Sciatic nerve (tissue), 2 donors: ENCODE measurements at places on chromosomes 11 and 22. TPM values are rescaled to one million over a fixed set of nuclear protein-coding genes. Genes with fewer than 3 reads are reported as not detected.

DNA sequence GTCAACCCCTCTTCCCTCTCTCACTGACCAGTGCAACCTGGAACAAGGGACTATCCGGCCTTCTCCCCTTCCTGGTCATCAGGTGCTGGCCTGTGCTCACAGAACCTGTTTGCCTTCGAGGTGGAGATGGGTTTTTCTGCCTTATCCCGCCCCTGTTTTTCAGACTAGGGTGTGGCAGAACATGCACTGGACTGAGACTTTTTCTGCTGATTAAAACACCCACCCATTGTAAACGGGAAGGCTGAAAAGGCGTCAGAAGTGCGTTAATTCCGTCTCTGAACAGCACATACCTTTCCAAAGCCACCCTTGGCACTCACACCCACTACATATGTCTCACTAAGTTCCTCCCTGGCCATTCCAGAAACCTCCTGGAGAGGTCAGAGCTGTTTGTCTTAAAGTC lies 4.4 kb upstream of the B3GNT6 start:
- no peak for DNase-seq

DNA sequence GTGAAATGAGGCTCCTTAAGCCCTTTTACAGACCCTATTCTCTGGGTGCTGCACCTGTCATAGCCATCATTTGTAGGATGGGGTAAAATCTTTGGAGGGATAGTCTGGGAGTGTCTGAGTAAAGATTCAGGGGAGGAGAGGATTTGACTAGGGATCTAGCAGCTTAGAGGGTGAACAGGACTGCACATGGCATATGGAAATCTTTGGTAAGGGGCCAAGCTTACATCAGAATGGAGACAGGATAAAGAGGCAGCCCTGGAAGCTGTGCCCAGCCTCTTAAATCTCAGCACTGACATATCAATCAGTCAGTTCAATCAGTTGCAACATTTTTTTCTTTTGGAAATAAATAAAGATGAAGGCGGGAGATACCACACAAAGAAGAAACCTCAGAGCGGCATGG lies 301.8 kb upstream of the CADM1 start:
- DNase-seq: no peak

- DNase-seq: no peak
Observed at GRCh38 chr11:95123556-95123955, 33.9 kb downstream of the ENDOD1 start.

DNA sequence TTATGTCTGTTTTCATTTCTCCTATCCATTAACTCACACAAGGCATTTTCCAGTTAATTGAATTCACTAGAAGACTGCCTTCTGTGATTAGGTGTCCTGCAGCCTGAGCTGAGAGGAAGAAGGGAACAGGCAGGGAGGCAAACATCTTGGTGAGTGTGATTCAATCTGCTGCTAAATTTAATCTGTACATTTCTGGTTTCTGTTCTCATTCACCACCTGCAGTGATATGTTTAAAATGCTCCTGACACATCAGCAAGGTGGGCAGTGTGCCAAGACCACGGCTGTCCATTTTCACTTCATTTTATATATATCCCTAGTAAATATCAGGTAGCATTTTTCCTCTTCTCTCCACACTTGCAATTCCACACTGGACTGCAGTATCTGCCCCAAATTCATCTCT lies 416.5 kb downstream of the TMEM135 start:
- DNase-seq: no peak

DNA sequence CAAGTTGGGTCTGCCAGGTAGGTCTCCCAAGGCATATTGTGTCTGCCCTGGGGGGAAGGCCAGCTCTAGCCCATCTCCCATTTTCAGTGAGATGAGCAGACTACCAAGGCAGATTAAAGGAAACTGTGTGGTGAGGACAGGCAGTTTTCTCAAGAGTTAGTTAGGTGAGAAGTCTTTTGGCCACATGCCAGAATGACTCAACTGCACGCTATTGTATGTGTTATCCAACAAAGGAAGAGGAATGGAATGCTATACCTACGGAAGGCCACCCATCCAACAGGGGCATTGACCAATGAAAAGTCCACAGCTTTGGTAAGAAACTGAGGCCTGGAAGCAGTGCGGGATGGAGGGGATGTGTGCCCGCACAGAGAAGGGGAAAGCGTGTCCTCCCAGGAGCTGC lies 941.7 kb downstream of the NTM start:
- no peak for DNase-seq

DNA sequence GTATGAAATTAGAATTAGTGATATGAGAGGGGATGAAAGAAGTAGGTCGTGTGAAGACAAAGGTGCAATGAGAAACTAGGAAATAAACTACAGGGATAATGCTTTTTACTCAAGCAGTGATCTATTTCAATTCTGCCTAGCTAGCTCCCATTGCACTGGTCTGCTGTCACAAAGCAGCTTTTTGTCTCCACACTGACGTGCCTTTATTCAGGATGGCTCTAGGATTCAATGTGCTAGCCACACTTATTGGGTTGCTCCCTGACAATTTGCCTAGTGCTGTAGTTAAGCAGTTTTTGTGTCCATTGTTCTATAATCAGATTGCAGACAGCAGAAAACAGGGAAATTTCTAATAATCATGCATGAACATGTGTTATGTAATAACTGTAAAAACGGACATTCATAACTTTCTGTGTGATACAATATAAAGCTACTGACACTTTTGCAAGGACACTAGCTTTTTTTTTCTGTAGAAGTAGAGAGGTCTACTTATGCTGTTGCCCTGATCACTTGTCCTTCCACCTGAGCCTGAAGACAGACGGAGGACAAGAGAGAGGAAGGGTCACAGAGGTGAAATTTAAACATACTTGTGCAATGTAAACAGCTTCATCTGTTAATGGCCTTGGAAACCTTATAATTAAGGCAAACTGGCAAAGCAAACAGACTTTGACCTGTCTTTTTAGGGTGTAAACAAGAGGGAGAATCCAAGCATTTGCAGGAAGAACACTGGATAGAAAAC lies 269.6 kb downstream of the LRRC4C start:
- DNase-seq: no peak

GRCh38 chr11:1349327-1350041 lies 40.1 kb upstream of the TOLLIP start:
- peak; percentile 52 for DNase-seq

DNA sequence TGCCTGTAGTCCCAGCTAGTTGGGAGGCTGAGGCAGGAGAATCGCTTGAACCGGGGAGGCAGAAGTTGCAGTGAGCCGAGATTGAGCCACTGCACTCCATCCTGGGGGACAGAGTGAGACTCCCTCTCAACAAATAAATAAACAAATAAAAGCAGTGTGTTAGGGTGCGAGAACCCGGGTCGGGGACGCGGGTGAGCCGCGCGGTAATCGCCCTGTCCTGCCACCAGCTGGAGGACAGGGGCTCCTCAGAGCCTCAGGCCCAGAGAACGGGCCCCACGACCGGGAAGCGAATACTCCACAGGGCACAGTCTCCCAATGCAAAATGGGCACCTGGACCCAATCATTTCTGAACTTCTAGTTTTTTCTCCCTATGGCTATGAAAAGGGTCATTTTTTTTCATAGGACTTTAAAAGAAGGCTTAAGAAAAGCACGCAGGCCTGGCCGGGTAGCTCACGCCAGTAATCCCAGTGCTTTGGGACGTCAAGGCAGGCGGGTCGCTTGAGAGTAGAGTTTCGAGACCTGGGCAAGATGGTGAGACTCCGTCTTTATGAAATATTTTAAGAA lies 744 bp upstream of the MCM5 start:
- DNase-seq: no peak

- DNase-seq: no peak
Observed at GRCh38 chr11:18521122-18521521, 5.6 kb downstream of the TSG101 start.

DNA sequence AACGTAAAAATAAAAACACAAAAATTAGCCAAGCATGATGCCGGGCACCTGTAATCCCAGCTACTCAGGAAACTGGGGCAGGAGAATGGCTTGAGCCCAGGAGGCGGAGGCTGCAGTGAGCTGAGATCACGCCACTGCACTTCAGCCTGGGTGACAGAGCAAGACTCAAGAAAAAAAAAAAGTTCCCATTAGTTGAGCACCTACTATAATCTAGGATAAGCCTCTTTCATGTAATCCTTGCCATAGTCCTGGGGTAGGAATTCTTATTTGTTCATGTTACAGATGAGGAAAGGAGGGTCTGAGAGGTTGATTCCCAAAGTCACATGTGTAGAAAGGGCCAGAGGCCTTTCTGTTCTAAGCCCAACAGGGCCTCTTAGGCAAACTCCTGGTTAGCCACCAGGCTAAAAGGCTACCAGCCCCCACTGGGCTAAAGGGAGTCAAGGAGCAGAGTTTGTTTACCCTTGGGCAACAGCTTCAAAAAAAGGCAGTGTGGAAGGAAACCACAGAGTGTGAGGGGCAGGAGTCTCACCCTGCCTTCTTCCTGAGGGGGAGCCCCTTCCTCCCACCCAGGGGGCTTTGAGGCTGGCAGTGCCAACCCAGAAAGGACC lies 21.6 kb upstream of the CSNK1E start:
- DNase-seq: peak; percentile 12

DNA sequence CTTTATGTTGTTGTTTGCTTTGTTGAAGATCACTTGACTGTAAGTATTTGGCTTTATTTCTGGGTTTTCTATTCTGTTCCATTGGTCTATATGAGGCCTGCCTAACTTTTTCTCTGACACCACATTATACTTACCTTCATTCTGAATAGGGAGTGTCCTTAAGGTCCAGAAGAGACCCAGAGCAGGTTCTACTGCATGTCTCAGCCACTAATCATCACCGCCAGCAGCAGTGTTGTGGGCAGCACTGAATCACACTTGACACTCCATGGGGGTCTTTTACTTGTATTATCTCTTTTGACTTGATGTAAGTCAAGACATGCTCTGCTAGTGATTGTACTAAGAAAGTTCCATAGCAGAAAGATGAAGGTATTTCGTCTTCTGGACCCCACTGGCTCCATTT lies 274.9 kb downstream of the TENM4 start:
- DNase-seq: no peak

GRCh38 chr11:75538150-75538942 lies 12.6 kb upstream of the GDPD5 start:
- DNase-seq: no peak

DNA sequence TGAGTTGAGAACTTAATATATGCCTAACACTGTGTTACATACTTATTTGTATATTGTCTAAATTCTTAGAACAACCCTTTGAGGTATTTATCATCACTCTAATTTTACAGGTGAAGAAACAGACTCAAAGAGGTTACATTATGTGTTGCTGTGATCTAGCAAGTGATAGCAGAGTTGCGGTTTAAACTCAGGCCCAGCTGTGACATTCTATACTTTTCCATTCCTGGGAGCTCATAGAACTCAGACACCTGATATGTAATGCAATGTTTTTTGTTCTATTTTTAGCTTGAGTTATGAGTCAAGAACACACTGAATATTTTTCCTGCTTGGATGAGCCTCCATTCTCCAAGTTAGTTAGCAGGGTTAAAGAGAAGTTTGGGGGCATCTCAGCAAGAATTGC lies 449.7 kb upstream of the DDI1 start:
- DNase-seq: no peak

DNA sequence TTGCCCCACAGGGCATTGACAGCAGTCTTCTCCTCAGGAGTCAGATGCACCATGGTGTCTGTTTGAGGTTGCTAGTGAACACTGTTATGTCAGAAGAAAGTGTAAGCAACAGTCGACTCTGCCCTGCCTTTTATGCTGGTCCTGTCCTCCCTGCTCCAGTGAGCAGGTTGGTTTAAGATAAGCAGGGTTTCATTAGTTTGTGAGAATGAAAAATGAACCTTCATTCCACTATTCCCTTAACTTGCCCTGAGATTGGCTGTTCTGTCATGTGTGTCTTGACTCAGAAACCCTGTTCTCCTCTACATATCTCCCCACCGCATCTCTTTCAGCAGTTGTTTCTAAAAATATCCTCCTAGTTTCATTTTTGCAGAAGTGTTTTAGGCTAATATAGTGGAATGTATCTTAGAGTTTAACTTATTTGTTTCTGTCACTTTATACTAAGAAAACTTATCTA lies at the start of gene HBD:
TSS of gene HBD (minus strand) at position 103 of the 454 bp plus-strand sequence. CDS start at position 53, 50 bp downstream.
- DNase-seq: no peak

DNA sequence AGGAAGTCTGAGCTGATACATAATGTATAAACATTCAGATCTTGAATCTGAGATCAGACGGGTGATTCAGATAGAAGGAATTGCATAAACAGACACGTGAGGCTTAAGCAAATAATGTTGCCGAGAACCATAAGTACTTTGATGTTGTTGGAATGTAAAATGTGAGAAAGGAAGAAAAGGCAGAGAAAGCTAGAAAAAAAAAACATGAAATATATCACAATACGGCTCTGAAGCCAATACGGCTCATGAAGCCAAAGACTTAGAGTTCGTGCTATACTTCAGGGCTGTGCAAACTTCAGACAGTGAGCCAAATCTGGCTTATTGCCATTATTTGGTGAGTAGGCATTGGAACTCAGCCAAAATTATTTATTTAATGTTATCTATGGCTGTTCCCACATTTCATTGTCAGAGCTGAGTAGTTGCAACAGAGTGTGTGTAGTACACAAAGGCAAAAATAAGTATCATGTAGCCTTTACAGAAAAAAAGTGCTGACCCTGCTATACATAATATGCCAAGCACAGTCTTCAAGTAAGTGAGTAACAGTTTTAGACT lies 673.3 kb downstream of the CNTN5 start:
- no peak for DNase-seq

DNA sequence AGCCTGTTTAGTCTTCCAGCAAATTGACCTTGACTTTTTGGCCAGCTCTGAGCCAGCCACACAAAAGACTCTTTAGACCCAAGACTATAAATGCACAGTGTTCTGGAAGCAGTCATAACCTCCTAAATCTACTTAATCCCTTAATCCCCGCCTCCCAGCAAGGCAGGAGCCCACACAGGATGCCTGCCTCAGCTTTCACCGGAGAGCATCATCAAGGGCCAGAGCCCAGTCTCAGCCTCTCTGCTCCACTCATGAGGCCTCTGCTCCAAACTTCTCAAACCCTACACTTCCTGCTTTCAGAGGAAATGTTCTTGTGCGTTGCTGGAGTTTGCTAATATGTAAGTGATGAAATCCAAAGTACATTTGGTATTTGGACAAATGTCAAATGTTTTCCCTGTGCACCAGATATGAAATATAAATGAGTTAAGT lies 57.9 kb upstream of the FSHB start:
- no peak for DNase-seq

DNA sequence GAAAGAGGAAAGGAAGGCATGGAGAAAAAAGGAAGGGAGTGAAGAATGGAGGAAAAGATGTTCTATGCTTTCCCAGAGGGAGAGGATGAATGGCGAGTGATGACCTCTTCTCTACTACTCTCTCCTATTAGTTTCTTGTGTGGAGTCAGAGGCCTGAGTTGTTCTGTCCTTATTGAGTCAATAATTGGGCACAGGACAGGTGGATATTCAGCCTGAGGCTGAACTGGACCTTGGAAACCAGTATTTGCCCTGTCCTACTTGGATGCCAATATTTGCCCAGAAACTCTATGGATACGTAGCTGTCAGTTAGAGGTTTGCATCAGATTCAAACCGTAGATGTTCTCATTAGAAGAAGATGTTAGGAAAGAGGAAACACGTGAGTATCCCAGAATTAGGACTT lies 17.6 kb upstream of the SWAP70 start:
- no peak for DNase-seq

GRCh38 chr11:4610258-4610935 lies 2.4 kb upstream of the TRIM68 start:
- DNase-seq: no peak

GRCh38 chr11:35218956-35219355 lies 80.0 kb downstream of the CD44 start:
- DNase-seq: no peak

The LIF gene
- total RNA-seq: 3.2 TPM

The NEFH gene
- total RNA-seq: 1.4 TPM

The PIH1D2 gene
- 1.8 TPM for total RNA-seq

The CBLIF gene
- not detected for total RNA-seq

The SCGB1A1 gene
- 3.5 TPM for total RNA-seq

The A4GALT gene
- total RNA-seq: 106 TPM

The IFITM10 gene
- 3.4 TPM for total RNA-seq

The PEX26 gene
- 25.9 TPM for total RNA-seq

The TLCD5 gene
- total RNA-seq: 13.1 TPM
